ENCODE measurements at places on chromosomes 16 and 17.

- DNase-seq, result peak; percentile 74
These were observed 9.1 kb upstream of the THAP11 start for GRCh38 chr16:67833030-67833414.

- DNase-seq, result no peak
These were observed 92.9 kb downstream of the HAPSTR1 start for GRCh38 chr16:9184354-9184690.

DNA sequence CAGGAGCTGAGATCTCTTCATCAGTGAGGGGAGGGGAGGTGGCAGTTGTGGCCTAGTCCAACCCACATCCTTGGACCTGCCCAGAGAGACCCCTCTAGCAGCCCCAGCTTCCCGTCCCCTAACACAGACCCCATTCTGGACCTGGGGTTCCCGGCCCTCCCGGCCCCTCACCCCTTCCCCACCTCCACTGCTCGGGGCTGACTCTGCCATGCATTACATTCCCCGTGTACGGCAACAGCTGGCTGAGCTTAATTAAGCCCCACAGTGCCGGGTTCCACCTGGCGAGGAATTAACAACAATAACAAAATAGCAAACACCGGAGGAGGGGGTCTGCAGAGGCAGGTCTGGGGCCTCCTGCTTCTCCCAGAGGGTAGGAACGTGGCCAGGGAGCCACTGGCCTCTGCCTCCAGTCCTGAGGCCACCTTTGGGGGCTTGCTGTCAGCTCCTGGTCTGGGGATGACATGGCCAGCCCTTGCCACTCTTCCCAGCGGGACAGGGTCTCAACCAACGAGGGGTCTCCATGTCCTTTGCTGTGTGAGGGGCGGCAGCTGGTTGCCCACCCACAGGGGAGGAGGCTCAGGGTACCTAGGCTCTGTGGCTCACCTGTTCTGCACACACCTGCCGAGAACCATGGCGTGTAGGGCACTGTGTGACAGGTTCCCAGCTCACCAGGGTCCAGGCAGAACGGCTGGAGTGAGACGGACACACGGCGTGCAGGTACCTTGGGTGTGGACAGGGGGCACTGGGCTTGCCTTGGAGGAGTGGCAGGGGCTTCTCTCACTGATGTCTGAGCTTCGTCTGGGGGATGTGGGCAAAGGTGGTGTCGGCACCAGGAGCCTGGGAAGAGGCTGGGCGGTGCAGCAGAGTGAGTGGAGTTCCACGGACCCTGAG is 46.9 kb upstream of the CBFA2T3 start:
- DNase-seq, result no peak

GRCh38 chr16:986925-987582 is 5.5 kb downstream of the SOX8 start:
- no peak for DNase-seq

DNA sequence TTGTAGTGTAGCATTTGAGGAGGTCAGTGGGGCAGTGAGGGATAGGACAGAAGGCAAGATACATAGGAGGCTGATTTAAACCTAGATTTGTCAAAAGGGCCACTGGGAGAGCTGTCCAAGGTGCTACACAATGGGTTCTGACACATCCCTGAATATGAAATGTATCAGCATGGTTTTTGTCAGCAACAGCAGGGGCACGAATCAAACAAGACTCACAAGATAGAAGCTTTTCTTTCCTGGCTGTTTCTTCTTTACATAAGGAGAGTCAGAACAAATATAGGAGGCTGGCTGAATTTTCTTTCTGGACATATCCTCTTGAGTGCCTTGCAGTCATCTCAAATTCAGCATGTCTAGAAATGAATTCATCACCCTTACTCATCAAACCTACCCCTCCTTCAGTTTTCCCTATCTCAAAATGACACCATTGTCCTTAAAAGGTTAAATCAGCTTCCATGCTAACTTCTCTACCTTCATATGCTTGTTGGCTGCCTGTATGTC is 130.5 kb downstream of the NPIPB5 start:
- DNase-seq, result peak; percentile 35

- no peak for DNase-seq
These were observed 198.6 kb upstream of the EEF2KMT start for GRCh38 chr16:5296176-5296575.

GRCh38 chr17:79427621-79428539 is 183.0 kb downstream of the RBFOX3 start:
- no peak for DNase-seq

DNA sequence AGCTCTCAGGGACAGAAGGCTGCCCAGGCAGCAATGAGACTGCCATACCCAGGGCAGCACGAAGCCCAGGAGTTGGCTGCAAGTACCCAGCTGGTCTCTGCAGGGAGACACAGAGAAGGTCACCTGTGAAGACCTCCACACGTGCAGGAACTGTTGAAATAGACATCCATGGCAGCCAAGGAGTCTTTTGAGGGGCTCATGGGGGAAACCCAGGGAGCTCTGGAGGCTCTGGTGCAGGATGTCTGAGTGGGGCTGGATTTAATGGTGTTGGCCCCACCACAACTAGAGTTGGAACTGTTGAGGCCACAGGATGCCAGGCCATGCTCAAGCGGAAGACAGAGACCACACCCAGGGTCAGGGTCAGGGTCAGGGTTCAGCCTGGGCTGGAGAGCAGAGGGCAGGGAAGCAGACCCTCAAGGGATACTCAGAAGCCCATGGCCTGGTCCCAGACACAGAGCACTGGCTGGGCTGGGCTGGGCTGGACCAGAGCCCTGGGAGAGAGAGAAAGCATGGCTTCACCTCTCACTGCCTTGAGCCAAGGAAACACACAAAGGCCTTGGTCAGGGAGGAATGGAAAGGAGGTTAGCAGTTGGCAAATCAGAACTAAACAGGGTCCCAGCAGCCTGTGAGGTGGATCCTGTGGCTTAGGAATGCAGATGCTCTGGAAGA is 21.4 kb downstream of the PITPNM3 start:
- DNase-seq, result no peak

DNA sequence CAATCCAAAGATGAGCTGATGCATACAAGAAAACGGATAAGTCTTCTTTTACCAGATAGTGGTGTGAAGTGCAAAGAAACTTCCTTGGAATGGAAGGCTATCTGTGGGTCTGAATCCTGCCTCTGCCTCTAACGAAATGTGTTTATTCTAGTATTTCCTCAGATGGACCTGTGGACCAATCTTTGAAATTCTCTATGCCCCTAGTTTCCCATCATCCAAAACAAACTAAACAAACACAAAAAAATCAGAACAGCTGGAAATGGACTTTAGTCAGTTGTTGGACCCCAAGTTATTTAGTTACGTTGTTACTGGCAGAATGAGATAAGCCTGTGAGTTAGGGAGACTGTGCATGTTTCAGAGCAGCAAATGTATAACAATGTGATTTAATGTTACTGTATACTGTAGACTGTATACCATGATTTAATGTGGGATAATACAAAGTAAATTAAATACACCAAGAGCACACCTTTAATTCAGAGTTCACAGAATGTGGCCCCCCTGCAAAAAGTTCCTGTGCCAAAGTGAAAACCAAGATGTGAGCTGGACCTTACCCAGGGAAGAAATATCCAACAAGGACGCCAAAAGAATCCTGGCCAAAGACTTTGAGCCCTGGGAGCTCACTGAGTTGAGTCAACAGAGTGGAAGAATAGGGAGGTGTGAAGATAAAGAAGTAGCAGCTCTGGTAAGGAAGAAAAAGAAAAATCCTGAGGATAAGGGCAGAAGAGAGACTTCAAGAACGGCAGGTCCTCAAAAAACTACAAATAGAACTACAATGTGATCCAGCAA is 255.2 kb downstream of the CNTNAP4 start:
- no peak for DNase-seq

GRCh38 chr16:28845293-28845692 is 855 bp downstream of the TUFM start:
- no peak for DNase-seq

- DNase-seq, result no peak
These were observed 30.7 kb downstream of the TMEM132E start for GRCh38 chr17:34610039-34610438.

- peak; percentile 74 for DNase-seq
These were observed 36.3 kb downstream of the GNA13 start for GRCh38 chr17:65020284-65020683.

DNA sequence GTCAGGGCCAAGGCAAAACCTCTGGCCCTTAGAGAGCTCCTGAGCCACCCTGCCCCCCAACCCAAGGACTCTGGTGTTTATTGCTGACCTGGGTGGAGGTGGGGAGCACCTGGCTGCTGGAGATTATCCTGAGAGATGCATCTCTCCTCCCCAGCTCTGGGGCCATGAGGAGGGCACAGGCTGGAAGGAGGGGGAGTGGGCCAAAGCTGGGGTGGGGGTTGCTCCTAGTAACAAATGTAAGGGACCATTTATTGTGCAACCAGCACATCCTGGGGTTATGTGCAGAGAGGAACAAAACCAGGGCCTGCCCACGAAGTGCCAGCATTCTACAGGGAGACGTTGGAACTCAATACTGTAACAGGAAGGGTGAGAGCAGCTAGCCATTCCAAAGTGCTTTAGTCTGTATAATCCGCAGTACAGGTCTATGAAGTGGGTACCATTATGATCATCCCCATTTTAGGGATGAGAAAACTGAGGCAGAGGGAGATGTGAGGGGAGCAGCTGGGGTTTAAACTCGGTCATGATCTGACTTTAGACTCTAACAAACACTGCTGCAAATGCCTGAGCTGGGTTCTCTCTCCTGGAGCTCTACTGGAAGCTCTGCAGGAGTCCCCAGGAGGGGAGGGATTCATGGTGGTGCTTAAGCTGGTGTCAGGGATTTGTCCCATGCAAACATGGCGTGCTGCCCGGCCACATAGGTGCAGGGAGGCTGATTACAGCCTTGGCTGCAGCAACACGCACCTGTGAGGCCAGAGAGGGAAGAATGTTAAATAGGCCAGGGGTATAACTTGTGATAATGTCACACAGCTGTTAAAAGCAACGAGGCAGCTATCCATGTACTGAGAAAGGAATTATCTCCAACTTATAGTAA is 1.4 kb upstream of the RHBDF2 start:
- no peak for DNase-seq

- no peak for DNase-seq
These were observed 28.5 kb downstream of the IQCK start for GRCh38 chr16:19746561-19746960.

DNA sequence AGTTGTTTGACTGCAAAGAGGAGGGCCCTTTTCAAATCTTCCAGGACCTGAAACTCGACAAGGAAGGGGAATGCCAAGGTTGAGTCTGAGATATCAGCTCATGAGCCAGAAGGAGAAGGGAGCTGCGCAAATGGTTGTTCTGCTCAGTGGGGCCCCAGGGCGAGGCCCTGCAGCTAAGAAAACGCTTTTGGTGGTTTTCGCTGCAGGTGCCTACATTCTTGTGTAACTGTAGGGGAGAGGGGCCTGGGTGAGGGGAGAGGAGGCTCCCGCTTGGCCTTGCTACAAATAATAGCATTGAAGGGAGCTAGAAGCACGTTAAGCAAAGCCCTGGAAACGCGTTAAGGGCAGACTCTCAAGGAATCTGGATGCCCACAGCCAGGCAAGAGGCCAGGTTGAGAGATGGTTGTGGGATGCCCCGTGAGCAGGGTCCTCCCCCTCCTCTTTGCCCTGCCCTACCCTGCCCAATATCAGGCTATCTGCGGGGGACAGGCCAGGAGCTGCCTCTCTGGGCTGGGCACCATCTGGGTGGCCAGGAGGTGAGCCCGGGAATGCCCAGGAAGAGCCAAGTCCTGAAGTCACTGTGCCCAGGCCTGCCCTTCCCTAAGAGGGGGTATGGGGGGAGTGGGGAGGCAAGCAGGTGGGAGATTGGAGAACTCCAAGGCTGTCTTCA is 21.9 kb downstream of the GPR142 start:
- no peak for DNase-seq

- DNase-seq, result no peak
These were observed 38.8 kb downstream of the SNX20 start for GRCh38 chr16:50642349-50642748.

DNA sequence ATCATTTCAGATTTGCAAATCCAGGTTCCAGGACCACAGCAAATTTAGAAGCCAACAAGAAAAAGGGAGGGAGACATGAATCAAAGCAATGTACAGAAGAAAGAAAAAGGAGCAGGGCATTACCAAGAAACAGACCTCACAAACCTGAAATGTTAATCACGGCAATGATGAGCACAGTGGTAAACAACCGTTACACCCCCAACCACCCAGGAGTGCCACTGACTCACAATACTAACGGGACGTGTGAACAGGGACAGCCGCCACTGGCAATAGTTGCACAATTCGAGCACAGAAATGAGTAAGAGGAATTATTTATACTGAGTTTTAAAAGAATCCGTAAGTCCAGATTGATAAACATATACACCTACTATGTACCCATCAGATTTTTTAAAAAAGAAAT is 13.8 kb downstream of the USP22 start:
- DNase-seq, result peak; percentile 84

GRCh38 chr17:74485022-74485743 is 18.7 kb downstream of the CD300A start:
- no peak for DNase-seq

DNA sequence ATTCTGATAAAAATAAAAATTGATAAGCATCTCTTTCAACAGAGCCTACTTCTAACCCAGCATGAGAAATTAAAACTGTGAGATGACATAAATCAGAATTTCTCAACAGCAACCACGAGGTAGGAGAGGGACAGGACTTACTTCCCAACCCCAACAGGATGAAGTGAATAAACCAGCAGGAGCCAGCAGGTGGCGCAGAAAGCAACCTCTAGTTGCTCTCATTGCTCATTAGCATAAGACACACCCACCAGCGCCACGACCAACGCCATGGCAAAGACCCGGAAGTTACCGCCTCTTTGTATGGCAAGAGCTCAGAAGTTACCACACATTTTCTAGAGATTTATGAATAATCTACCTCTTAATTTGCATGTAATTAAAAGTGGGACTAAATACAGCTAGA is 189.4 kb upstream of the CDH8 start:
- DNase-seq, result peak; percentile 58

DNA sequence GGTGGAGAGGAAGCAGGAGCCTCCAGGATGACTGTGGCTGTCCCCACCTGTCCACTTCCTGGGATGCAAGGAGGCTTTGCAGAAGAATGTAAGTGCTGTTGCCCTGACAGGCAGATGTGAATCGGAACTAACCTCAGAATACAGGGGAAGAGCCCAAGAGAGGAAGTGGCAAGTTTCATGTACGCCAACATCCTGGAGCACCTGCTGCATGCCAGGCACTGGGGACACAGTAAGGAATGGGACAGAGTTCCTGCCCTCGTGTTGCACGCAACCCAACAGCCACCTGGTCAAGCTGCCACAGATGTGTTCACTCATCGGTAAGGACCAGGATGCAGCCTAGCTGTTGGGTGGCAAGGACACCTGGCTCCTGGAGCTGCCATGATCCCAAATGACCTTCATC is 98.6 kb upstream of the RPL38 start:
- no peak for DNase-seq

- DNase-seq, result no peak
These were observed 55.0 kb upstream of the MEAK7 start for GRCh38 chr16:84559311-84559932.

DNA sequence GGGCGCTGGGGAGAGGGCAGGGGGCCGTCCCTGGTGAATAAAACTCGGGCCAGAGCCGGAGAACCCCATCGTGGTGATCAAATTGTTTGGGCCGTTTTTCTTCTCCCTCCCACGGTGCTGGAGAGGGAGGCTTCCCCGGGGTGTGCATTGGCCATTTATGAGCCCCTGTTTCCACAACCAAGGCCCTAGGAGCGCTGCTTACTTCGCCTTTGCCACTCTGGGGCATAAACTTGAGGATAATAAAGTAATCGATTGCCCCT is 544 bp downstream of the CCP110 start:
- DNase-seq, result no peak

Measured in fibroblast of skin of right biceps (primary cell).